Activated CD8-positive, alpha-beta memory T cell treated with anti-CD3 and anti-CD28 coated beads for 4 hours (primary cell): ENCODE measurements at places on chromosomes 16 and 17.

- no peak for DNase-seq
These were observed 5.2 kb downstream of the NAGLU start for GRCh38 chr17:42541041-42541833.

- no peak for DNase-seq
These were observed at the start of gene CHRNB1 for GRCh38 chr17:7444682-7445618. Gene CHRNB1 (plus strand): TSS chr17:7445061. CDS start chr17:7445128, 67 bp downstream.

DNA sequence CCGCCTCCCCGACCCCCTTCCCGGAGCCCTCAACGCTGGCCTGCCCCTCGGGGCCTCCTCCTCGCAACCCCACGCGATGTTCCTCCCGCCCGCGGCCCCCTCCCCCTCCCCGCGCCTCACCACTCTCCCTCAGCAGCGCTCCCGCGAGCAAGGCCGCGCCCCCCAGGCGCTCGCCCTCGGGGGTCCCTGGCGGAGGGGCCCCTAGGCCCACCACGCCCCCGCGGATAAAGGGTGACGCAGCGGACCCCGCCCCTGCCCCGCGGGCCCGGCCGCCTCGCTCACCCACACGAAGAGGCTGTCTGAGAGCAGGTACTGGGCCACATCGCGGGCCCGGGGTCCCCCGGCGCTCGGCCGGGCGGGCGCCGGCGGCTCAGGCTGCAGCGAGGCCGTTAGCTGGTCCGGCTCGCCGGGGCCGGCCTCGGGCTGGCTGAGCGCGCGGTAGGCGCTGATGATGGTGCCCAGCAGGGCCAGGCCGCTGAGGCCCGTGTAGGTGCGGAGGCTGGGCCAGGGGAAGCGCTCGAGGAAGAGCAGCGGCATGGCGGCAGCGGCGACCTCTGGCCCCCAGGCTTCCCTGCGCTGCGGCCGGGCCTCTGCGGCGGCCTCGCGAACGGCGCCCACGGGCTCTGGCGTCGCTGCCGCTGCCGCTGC lies 430 bp downstream of the AMFR start:
- no peak for DNase-seq

DNA sequence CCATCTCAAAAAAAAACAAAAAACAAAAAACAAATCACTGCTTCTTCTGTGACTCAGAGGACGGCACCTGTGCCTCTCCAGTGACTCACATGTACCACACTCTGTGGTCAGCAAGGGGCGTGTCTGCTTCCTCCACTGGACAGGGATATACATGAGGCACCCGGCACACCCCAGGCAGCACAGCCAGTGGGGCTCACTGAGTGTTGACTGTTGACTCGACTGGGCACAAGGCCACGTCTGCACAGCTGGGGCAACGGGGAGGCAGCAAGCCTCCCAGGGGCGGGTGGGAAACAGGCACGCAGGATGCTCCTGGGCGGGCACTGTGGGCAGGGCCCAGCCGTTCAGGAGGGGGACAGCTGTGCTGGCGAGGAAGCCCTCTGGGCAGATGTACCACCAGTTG lies 64.1 kb downstream of the TIMM22 start:
- DNase-seq: no peak

GRCh38 chr16:66088681-66089080 lies 277.8 kb upstream of the CDH5 start:
- DNase-seq: no peak

- no peak for DNase-seq
These were observed 129.0 kb downstream of the CDH13 start for GRCh38 chr16:82755570-82756282.

DNA sequence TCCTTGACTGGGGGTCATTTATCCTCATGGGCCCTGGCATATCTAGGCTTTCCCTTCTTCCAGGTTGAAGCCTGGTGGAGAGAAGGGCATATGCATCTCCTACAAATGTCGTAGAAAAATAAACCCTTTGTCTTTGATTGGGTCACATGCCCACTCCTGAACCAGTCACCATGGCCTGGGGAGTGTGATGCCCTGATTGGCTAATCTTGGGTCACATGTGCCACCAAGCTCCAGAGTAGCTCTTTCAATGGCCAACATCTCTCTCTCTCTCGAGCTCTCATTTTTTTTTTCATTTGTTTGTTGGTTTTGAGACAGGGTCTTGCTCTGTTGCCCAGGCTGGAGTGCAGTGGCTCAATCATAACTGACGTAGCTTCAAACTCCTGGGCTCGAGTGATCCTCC lies 5.6 kb upstream of the XPO6 start:
- DNase-seq: no peak

- DNase-seq: no peak
These were observed 20.9 kb upstream of the SOX9 start for GRCh38 chr17:72099919-72100318.

DNA sequence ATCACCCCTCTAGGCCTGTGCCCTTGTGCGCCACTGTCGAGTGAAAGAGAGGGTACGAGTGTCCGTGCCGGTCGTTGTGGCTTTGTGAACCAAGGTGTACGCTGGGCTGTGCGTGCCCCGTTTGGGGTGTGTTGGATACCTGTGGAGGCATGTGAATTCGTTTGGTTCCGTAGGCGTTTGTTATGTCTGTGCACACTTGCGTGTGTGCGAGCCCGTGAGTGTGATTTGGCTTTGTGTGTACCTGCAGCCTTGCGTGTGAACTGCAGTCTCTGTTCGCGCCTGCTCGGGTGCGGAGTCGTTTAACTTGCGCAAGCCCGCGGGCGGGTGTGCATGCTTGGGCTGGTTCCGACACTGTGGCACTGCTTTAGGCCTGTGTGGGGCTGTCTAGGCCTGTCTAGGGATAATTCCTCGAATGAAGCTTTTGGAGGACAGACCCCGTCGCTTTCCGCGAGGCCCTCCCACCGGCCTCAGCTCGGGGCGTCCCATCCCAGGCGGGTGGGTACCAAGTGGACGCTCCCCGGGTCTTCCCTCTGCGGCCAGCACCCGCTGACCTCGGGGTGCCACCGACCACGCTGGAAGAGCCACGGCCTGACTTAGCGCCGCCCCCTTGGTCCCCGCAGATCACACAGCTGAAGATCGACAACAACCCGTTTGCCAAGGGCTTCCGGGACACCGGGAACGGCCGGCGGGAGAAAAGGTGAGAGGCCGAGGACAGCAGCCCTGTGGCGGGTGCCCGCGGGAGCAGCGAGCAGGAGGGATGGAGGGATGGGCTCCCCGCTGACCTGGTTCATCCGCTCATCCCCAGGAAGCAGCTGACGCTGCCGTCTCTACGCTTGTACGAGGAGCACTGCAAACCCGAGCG lies 4.4 kb downstream of the TBX2 start:
- DNase-seq: no peak

DNA sequence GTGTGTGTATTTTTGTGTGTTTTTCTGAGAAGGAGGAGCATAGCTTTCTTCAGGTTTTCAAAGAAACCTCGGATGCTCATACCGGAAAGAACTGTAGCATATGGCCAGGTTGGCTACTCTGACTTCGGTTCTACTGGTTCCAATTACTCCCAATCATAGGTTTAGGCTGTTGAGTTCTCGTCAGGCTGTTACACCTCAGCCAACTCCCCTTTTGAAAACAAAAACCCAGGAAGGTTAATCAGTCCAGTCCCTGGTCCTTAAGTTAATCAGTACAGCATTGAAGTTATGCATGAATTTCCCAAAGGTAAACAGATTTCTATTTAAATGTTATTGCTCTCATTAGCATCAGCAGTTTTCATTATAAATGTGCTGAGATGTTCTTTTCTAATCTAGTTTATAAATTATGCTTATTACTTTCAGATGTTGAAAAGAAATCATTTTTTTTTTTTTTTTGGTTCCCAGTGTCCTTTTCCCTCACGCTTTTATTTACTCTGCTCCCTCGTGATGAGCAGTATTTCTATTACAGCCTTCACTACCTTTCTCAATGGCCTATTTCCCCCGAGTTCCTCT lies 111.0 kb downstream of the NPIPB5 start:
- DNase-seq: no peak

DNA sequence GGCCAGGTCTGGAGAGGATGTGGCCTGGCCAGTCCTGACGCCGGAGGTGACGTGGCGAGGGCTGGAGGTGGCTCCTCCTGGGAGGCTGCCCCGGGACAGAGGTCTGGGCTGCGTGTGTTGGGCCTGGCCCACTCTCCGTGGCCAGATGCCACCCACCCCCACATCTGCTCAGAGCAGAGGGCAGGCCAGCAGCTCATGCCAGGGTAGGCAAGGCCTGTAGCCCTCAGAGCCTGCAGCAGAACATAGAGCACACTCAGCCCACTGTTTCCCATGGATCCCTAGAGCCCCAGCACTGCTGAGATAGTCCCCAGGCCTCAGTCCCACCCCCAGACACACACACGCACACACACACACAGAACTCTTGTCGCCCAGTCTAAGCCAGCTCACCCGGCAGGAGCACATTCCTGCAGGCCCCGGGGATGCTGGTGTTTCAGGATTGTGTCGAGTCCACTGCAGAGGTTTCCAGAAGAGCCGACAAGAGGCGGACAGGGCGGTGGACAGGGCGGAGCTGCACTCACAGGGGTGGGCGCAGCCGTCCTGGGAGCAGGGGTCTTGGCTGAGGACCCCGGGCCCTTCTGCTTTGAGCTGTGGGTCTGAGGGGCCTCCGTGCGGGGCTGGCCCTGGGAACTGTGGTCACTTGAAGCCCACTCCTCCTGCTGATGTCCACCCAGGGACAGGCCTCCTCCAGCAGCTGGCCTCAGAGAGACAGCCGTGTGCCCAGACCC lies 33.4 kb downstream of the SOX8 start:
- DNase-seq: no peak

DNA sequence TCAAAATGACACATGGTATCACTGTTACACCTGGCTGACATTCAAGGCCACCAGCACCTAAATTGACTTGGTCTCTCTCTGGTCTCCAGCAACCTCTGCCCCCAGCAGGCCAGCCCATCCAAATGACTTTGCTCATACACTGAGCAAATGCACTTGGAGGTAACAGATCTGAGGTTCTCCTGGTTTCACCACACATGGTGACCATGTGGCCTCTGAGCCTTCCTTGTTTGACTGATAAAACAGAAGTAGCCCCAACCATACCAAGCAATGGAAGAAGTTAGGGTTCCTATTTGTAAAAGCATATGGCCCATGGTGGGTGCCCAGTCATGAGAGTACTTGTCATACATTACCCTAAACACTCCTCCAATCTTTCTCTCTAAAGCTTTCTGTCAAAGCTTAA lies 181.7 kb downstream of the MRTFB start:
- DNase-seq: no peak

GRCh38 chr17:79545251-79546005 lies 65.4 kb downstream of the RBFOX3 start:
- DNase-seq: no peak

DNA sequence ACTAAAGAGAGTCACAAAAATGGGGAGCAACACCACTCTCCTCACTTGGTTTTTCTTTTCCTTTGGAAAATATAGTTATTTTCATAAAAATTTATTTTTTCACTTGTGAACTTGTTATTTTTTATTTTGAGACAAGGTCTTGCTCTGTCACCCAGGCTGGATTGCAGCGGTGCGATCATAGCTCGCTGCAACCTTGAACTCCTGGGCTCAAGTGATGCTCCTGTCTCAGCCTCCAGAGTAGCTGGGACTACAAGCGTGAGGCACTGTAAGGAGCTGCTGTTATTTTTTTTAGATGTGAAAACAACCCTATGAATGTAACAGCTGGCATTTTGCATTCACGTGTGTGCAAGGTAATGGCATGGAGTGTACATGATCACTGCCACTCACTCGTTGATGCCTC lies 24.9 kb downstream of the LRRC75A start:
- DNase-seq: no peak

- DNase-seq: no peak
These were observed 13.0 kb downstream of the PITPNM3 start for GRCh38 chr17:6543079-6544010.

DNA sequence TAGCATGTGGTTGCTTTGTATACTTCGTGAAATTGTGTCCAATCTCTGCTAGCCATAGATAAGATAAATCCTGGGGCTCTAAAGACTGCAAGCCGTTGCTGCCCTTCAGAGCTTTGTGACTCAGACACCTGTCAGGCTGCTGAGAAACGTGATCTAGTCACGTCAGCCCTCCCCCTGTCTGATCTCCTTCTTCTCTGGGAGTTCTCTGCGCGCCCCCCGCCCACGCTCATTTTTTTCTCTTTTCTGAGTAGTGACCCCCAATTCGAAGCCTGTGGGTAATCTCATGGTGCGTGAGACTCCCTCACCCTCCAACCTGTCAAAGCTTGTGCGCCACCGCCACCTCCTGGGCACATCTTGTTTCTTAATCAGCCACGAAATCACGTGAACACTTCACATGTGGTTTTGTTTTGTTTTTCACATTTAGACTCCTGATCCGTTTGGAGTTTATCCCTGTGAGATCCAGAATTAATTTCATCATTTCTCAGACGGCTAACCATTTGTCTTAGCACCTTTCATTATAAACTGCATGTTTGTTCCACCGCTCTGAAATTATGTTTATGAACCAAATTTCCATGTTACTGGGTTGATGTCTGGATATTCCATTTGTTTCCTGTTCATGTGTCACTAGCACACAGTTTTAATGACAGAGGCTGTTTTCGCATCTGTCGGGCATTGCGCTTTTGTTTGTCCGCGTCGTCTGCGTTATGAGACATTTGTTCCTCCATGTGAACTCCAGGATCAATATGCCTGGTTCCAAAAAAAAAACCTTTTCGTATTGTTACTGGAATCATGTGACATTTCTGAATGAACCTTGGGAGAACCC lies 977 bp upstream of the ZNF778 start:
- peak; percentile 75 for DNase-seq

- DNase-seq: no peak
These were observed 962 bp downstream of the CSHL1 start for GRCh38 chr17:63910096-63910495.

- no peak for DNase-seq
These were observed 14.6 kb downstream of the COTL1 start for GRCh38 chr16:84603140-84603816.

- DNase-seq: no peak
These were observed 275.0 kb upstream of the DYNLRB2 start for GRCh38 chr16:80265624-80266306.

DNA sequence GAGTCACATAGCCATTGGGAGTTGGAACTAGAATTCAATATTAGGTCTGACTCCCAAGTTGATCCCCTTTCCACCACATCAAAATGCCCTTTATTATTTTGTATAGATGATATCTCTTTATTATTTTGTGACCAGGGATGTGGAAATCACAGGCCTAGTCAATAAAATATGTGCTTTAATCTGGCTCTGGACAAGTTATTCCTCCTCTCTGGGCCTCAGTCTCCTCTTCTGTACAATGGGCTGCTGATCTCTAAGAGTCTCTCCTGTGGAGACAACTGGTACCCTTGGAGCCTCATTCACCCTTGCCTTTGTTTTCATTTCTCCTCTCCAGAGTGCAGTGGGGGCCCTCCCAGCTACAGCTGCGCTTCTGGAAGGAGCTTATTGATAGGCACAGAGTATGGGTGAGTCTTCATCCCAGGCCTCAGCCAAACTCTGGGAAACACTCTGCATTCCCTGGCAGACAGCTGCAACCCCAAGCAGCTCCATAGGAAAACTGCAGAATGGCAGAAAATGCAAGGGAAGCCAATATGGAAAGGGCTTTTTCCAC lies 4.3 kb upstream of the ABAT start:
- DNase-seq: no peak

DNA sequence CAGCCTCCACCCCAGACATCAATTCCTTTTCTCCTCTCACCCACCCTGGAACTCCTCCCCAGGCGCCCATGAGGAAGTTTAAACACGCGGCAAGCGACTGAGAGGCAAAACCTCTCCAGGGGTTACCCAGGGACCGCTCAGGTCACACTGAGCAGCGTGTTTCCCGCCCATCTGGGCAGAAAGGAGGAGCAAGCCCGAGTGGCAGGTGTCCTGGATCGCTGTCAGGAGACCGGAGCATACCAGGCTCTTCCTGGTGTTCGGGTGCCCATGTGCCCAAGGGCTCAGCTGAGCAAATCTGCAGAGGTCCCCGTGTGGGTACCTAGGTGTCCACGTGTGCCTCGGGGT lies 491 bp downstream of the SLC25A19 start:
- DNase-seq: no peak
